ENCODE measurements at places on chromosomes 4 and X.

- no peak for DNase-seq
Observed at GRCh38 chrX:152520653-152521052, 69.5 kb upstream of the GABRA3 start.

DNA sequence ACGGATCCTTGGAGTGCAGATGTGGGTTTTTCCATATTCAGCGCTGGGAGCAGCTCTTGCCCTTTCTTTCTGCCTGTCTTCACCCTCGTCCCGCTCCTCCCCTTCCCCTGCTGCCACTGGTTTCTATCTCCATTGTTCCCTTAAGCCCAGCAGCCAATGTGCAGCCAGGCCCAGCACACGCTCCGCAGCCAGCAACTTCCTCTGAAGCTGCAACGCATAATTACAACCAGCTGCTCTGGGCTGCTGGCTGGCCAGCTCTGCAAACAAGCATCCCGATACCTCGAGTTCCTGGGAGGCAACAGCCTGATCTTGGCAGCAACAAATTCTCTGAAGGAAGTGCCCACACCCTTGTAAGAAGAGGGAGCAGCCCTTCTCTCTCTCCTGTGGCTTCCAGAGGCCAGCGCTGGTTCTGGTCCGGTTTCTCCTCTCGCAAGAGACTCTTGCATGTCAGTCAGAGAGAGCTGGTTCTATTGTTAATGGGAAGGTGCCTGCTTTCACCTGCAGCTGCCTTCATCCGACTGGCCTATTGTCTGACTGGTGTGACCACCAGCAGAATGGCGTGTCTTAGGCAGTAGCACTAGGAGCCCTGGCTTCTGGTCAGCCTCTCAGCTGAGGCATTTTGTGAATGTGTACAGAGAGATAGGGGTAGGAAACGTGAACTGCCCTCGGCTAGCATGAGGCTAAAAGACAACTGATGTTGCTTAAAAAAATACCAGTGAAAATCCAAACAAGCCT lies 83.8 kb upstream of the MAML3 start:
- peak; percentile 96 for DNase-seq

GRCh38 chrX:137600769-137601168 lies 34.8 kb downstream of the ZIC3 start:
- no peak for DNase-seq

- DNase-seq, result no peak
Observed at GRCh38 chrX:136261321-136261720, 10.1 kb upstream of the MAP7D3 start.

GRCh38 chr4:19776929-19777328 lies 474.8 kb upstream of the SLIT2 start:
- DNase-seq, result no peak

- DNase-seq, result no peak
Observed at GRCh38 chr4:76568262-76568661, 133.2 kb downstream of the SHROOM3 start.

- DNase-seq, result no peak
Observed at GRCh38 chr4:18105030-18106011, 83.8 kb upstream of the LCORL start.

DNA sequence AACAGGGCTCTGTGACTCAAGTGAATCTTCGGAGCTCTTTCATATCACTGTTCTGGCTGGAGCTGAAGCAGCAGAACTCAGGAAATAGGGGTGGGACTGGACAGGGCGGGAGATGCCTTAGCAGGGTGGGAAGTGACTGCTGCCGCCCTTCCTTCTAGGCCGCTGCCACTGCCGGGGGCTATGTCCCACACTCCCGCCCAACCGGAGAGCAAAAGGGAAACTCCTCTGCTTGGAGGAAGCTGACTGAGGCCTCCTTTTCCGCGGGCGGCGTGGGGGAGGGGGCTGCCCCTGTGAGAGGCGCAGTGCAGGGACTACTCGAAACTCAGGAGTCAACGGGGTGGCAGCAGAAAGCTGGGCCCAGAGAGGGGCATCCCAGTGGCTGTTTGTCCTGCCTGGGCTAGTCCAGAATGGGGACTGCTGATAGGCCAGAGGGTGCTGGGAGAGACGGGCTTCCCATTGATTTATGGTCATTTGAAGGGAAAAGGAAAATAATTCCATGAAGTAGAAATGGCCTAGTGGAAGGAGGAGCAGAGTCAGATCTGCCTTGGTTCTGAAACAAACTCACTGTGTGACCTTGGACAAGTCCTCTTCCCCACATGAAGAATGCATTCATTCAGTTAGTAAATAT lies 36.9 kb downstream of the STARD8 start:
- no peak for DNase-seq

- DNase-seq, result no peak
Observed at GRCh38 chr4:10713591-10713990, 29.0 kb upstream of the CLNK start.

- DNase-seq, result no peak
Observed at GRCh38 chr4:128006592-128006991, 41.4 kb downstream of the ABHD18 start.

DNA sequence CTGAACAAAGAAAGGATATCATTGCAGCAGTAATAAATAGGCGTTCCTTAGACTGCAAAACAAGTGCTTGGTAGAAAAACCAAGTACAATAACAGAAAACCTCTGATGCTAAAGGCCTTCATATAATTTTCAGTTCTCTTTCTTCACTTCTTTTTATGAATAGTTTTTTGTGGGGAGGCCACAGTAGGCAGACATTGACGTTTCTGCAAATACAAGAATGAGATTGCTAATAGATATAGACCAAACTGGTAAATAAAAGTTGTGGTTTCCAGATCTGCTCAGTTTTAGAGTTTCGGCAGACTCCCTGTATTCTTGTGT lies 57.0 kb upstream of the RAP1GDS1 start:
- no peak for DNase-seq

- DNase-seq, result no peak
Observed at GRCh38 chr4:147017081-147017480, 71.4 kb upstream of the TTC29 start.

- no peak for DNase-seq
Observed at GRCh38 chr4:5693871-5694270, 14.5 kb downstream of the EVC2 start.

DNA sequence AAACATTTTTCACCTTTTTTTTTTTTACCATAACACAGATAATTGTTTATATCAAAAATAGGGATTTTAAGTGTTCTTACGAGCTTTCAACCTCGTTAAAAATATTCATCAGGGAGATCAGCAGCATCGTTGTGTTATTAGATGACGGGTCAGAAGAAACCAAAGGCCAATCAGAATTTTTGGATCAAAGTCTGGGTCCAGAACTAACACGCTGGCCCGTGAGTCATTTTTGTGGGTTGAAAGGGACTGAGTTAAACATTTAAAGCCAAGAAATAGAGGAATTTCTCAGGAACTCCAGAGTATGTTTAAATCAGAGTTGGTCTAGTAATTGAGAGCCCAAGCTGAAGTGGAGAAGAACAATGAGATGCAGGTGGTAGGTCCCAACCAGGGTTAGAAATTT lies 170.8 kb downstream of the TLL1 start:
- DNase-seq, result no peak

- DNase-seq, result no peak
Observed at GRCh38 chrX:17617806-17618205, 119.5 kb upstream of the SCML1 start.

GRCh38 chrX:39576041-39576872 lies 521.5 kb downstream of the BCOR start:
- DNase-seq, result peak; percentile 77

DNA sequence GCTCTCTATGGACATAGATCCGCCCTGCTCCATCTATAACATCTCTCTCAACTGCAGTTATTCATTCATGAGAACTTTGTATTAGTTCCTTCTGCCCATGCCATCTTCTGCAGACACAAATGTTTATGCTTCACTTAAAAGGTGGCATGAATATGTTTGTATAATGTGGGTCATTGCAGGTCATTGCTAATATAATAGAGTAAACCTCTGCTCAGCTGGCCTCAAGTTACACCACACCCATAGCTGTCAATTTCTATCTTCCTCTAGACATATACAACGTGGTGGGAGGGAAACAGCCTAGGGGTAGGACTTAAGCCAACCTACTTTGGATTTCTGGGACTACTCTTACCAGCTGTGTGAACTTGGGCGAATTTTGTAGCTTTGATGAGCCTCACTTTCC lies 129.8 kb downstream of the ATXN3L start:
- DNase-seq, result peak; percentile 50

GRCh38 chr4:167964766-167965373 lies 127.5 kb upstream of the ANXA10 start:
- DNase-seq, result no peak

GRCh38 chrX:16488959-16489358 lies 161.0 kb upstream of the S100G start:
- DNase-seq, result no peak

GRCh38 chr4:2798399-2799223 lies 5.7 kb downstream of the SH3BP2 start:
- DNase-seq, result no peak

- DNase-seq, result no peak
Observed at GRCh38 chr4:145498430-145498829, 16.8 kb downstream of the SMAD1 start.

DNA sequence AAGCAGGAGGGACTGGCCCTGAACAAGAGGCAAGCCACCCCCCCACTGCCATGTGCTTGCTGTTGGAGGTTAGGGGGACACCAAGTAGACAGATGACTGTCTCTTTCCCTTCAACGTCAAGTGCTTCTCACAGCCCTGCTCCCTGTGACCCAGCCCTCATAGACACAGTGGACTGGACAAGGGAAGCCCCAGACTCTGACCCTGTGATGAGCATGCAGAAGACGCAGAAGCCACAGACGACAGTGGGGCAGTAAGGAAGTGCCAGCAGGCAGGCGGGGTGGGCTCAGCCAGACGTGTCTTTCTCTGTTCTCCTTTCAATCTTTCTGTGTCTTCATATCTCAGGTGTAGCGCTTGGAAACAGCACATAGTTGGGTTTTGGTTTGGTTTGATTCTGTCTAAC lies 2.4 kb upstream of the L1CAM start:
- no peak for DNase-seq

GRCh38 chrX:10620121-10620699 lies at the start of gene MID1:
Gene MID1 (minus strand): TSS chrX:10620585. CDS start chrX:10567547, 53,038 bp downstream.
- peak; percentile 81 for DNase-seq

DNA sequence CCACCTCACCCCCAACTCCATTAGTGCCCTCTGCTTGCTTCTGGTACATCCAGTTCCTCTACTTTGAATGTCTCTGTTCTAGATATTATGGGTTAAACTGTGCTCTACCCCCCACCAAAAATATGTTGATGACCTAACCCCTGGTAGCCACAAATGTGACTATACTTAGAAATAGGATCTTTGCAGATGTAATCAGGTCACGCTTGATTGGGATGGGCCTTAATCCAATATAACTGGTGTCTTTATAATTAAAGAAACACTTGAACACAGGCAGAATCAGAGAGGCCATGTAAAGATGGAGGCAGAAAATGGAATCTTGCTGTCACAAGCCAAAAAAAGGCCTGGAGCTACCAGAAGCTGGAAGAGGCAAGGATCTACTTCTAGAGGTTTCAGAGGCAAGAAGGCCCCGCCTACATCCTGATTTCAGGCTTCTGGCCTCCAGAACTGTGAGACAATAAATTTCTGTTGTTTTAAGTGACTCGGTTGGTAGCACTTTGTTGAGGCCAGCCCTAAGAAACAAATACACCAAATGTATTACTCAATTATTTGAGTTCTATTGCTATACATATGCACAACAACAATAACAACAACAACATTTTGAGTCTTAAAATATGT lies 220.0 kb downstream of the PPP3CA start:
- no peak for DNase-seq

GRCh38 chrX:40734971-40735324 lies 394 bp downstream of the MED14 start:
- DNase-seq, result peak; percentile 36

DNA sequence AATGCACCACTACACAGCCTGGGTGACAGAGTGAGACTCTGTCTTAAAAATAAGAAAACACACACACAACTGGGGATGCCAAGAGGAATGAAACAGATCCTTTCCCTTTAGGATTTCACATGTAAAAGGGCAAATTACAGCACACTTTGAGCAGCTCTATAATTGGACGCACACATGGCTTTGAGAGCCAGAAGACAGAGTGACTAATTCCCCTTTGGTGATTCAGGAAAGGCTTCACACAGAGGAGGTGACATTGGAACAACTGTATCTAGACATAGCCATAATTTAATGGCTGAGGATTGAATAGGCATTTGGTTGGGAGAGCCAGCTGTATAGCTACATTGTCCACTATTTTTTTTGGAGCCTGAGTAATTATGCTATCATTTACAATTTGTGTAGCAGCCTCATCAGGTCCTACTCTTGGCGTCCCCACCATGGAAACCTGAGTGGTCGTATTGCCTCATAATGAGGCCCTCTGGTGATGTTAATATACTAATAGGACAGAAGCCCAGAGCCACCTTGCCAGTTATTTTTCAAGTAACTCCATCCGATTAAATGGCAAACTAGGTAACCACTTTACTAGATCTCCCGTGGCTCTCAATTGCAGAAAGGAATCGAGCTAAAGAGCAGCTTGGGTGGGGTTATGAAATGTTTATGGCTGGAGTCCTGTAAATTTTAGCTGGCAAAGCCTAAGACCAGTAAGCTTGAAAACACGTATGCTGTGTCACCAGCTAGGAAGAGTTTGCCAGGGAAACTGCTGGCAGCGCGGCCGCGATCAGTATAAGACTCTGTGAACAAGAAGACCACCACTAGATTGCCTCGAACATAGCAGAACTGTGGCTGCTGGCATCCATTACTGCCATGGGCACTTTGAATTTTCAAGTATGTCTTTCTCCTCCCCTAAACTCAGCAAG lies 8.5 kb upstream of the PPEF1 start:
- no peak for DNase-seq

DNA sequence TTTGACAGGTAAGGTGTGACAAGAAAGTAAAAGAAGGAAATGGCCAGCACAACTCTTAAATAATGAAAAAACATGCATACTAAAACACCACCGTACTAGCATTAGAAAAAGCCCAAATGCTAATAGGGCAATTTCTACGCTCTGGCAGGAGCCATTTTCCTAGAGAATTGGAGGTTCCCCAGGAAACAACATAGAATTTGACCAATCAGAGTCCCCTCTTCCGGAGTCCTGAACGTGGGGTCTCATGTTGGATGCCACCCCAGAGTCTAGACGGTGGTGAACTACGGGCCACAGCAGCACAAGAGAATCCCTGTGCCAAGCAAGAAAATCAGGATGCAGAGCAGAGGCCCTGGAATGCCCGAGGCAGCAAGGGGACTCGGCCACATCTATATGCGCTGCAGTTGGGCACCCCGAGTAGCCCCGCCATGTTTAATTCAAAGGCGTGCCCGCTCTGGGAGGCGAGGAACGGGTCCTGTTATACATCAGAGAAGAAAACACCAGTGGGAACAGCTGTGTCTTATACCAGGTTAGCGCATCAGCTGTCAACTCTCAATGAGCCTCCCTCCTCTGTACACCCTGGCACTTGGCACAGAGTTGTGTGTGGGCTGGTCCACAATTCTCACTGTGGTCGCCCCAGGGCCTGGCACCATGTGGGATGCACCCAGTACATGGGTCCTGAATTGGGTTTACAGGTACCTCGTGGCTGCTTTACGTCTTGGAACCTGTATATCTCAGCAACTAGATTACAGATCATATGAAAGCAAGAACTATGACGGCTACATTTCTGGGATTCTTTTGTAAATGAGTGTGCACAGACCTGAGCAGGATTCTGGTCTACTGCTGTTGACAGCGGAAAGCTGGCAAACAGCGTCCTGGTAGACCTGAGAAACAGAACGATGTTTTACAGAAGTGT lies 52.1 kb downstream of the SEL1L3 start:
- DNase-seq, result no peak

GRCh38 chr4:150598909-150599308 lies 17.0 kb downstream of the MAB21L2 start:
- no peak for DNase-seq
